ENCODE measurements at places on chromosomes 7 and 10. TPM values are rescaled to one million over a fixed set of nuclear protein-coding genes. Genes with fewer than 3 reads are reported as not detected.

Gene C10orf143
- total RNA-seq = 0.95 TPM

Gene PCLO
- total RNA-seq = not detected

GRCh38 chr7:83001362-83002040 lies 161.2 kb downstream of the PCLO start:
- no peak for ATAC-seq

- no peak for ATAC-seq
These were observed 281.8 kb downstream of the KCNMA1 start for GRCh38 chr10:77355844-77356243.

Gene COMTD1
- 50.9 TPM for total RNA-seq

DNA sequence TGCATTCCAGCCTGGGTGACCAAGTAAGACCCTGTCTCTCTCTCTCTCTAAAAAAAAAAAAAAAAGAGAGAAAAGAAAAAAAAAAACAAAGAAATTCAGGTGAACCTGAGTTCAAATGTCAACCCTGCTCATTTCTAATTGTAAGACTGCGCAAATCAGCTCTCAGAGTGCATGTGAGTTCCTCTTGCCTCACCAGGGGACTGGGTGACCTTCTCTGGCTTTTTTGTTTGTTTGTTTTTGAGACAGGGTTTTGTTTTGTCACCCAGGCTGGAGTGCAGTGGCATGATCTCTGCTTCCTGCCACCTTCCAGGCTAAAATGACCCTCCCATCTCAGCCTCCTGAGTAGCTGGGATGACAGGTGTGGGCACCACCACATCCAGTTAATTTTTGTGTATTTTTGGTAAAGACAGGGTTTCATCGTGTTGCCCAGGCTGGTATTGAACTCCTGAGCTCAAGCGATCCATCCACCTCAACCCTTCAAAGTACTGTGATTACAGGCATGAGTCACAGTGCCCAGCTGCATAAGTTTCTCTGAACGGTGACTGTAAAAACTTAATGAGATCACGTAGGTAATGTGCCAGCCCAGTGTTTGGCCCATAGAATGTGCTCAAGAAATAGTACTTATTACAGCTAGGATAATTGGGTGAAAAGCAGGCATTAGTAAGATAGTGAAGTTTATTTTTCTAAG lies 45.3 kb upstream of the BAMBI start:
- ATAC-seq = no peak

GRCh38 chr7:73509463-73509862 lies 12.6 kb downstream of the BAZ1B start:
- no peak for ATAC-seq

DNA sequence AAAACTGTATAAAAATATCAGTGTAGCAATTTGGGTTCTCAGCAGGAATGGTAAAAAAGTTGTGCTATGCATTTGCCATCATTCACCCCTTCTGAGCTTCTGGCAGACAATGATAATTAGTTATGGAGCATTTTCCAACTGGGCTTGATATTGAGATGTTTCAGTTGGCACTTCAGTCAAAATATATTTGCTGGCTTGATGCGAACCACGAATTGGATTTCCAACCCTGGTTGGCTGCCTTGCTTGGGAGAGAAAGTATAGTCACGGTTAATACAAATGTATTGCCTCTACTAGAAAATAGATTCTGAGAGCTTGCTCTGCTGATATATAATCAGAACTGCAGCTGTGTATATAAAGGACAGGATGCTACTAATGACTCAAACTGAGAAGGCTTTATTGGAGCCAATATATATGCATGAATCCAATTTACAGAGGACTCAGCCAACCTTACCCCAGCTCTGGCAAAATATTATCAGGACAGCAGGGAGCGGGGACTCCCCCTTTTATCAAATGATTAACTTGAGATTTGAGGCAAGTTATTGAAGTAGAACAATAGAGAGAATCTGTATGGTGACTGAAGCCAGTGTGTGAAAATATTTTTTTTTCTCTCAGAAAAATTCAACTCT lies 219.8 kb upstream of the SMIM30 start:
- ATAC-seq = no peak

- no peak for ATAC-seq
These were observed 53.3 kb downstream of the ZNF680 start for GRCh38 chr7:64509583-64509982.

DNA sequence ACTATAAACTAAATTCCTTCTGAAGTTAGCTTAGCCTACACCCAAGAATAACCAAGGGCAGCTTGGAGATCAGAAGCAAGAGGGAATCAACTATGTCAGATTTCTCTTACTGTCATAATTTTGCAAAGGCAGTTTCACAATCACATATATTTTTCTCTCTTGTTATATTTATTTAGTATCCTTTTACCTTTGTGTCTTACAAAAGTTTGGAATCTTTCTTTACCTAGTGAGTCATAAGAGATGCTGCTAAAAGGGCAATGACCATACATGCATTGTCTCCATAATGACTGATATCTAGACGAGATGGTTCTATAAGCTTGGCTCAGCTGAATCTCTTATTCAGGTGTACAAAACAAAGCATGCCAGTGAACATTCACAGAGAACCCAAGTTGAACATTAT lies 61.1 kb downstream of the PPP1R17 start:
- no peak for ATAC-seq

GRCh38 chr7:43385856-43386255 lies 197.1 kb upstream of the STK17A start:
- ATAC-seq = peak; percentile 77

DNA sequence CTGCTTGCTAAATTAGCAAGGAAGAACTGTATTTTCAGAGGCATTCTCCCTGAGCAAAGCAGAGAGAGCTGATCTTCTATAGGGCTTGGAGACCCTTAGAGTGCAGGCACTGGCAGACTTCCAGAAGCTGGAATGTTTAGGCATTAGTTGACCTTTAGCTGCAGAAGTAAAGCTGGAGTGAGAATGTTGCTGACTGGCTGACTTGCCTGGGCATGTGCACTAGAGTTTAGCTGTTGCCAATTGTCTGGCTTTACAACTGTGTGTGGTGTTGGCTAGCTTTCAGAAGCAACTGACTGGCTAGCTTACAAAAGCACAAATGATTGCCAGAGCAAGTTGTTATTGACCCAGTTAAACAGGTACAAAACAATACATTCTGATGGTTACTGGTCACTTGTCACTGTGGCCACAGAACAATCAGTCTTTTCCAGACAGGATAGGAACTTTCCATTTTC lies 25.1 kb downstream of the FAM13C start:
- no peak for ATAC-seq

DNA sequence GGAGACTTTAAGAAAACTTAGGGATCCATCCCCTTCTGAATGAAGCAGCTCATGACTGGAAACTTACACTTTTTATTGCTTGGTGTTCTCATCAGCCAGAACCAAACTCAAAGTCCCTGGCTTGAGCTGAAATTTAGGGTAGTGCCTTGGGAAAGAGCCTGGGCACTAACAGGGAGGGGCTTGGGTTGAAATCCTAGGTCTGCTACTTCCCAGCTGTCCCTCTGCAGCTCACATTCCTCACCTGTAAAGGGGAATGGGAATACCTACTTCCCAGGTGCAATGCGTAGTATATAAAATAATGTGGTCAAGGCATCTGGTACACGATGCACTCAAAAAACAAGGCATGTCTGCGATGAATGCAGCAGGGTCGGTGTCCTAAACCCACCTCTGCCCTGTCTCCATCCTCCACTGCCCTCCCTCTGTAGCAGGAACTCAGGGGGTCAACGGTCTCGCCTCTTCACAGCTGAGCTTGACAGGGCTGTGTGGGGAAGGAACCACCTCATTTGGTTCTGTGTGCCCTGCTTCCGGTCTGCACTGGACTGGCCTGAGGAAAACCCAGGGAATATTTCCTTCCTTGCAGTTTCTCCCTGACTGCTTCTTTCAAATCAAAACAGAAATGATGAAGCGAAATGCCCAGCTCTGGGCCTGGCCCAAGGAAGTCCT lies 80.0 kb downstream of the COBL start:
- no peak for ATAC-seq

- no peak for ATAC-seq
These were observed 101.6 kb downstream of the OTUD1 start for GRCh38 chr10:23540401-23541030.

DNA sequence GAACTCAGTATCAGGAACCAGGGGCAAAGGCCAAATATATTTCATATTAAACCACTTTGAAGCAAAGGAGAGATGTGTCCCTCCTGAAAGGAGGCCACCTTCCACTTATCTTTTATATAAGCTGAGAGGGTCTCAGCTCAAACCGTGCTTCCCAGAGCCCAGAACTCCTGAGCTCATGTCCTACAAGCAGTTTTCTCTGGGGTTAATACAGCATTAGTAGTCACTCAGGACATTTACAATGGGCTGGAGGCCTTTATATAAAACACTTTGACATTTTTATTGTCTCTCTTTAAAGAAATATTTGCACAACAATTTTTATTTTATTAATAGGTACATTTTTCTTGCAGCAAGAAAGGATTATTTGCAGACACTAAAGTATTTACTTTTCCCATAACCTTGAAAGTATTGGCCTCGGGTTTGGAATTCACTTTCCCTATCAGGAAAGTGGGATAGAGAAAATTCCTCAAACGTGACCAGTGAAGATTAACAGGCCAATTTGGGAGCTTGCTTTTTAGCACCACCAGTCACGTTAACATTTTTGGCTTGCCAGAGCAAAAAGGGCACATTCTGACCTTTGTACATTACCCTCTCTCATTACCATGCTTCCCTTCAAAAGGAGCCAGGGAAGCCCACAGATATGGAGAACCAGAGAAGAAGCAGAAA lies 464.9 kb upstream of the NRP1 start:
- ATAC-seq = no peak

- peak; percentile 52 for ATAC-seq
These were observed 147.3 kb upstream of the VSTM2A start for GRCh38 chr7:54394834-54395233.

Gene ADCYAP1R1
- total RNA-seq = not detected

DNA sequence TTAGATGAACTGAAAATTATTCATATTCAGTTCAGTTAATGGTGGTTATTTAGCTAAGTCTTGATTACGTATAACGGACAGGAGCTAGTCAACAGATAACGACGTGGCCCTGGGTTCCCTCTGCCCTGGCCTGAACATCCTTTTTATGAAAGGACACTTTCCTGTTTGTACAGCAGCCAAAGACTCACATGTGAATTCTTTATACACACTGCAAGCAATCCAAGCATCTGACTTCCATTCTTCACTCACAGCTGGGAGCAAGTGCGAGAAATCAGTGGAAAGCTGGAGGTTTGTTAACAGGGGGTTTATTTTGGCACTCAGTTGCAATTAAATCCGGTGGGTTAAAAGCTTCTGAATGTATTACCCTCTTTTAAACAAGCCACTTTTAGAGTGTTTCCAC lies 148.1 kb upstream of the GDF10 start:
- no peak for ATAC-seq

DNA sequence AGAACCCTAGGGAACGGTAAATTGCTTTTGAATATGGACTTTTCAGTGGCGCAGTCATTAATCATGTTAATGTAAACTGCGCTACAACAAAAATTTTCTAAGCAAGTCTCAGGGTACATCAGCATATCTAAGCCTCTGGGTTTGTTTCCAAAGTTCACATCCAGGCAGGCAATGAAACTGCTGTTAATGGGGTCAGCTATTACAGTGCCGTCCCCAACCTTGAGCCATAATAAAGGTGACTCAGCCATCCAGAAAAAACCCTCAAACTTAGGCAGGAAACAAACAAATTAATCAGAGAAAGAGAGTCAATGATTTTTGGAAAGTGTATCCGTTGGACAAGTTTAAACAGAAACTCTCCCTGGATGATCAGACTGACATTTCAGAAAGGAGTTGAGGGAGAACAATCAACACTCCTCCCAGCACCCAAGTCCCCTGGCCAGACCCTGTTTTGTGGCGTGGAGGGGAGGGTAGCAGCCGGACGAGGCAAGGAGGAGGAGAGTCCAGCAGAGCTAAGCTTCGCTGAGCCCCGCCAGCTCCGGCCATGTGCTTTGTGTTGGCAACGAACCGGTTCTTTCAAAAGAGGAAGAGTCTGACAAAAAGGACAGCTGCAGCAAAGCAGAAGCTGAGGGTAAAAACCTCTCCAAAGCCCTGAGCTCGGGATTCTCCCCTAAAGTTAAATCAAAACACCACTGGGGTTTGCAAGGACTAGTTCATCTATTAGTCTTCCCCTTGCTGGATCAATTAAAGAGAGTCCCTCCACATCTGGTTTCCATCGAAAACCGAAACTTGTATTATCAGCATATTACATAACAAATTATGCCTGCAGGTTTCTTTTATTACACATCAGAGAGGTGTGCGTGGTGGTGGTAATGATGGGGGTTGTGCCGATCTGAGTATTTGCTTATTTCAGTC lies 3.6 kb downstream of the FAM53B start:
- ATAC-seq = peak; percentile 48

GRCh38 chr7:130566168-130566897 lies 74.4 kb downstream of the MEST start:
- ATAC-seq = no peak

Gene XRCC2
- total RNA-seq = 15.7 TPM

GRCh38 chr10:113336549-113337130 lies 216.2 kb upstream of the HABP2 start:
- ATAC-seq = no peak

Gene POU6F2
- total RNA-seq = 0.22 TPM

Gene OR2A1
- not detected for total RNA-seq

GRCh38 chr7:101857358-101857811 lies 40.0 kb downstream of the CUX1 start:
- peak; percentile 59 for ATAC-seq

- ATAC-seq = no peak
These were observed 399.1 kb downstream of the GPAM start for GRCh38 chr10:111784436-111784835.

GRCh38 chr10:132494866-132495630 lies 42.5 kb upstream of the INPP5A start:
- ATAC-seq = no peak

Gene TRIM74
- 1.5 TPM for total RNA-seq

- no peak for ATAC-seq
These were observed 6.4 kb upstream of the TNRC18 start for GRCh38 chr7:5429857-5430611.

Gene CHST12
- 8.5 TPM for total RNA-seq

DNA sequence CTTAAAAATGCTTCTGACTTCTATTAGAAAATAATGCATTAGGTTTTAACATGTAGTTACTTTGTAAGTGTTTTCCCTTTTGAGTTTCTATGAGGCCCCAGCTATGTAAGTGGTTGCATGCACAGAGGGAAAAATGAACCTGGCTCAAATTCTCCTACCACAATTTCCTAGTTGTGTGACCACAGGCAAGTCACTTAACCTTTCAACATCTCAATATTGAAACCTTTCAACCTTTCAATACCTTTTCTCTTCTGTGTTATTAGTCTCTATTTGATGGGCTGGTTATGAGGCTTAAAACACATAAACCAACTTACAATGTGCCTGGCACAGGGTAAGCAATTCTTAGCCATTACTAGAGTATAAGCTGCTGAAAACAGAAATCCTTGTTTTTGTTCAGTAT lies 203.0 kb downstream of the KCND2 start:
- no peak for ATAC-seq
